Esophagus squamous epithelium (tissue), 5 donors: ENCODE measurements at places on chromosomes 12 and 14.

DNA sequence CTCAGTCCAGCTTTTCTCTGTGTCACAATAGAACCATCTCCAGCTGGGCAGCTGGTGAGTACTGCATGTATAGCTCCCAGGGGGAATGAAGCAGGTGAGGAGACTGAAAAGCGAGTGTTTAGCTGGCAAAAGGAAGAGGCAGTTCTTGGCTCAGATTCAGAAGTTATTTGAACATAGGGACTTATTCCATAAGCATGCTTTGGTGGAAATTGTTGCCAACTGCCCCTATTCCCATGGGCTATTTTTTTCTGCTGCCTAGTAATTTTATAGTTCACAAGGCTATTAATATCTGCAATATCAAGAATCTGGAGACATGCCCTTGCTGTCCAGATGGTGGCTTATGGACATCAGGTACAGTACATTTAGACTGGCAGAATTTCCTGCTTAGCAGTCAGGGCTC lies 1112.7 kb downstream of the LRFN5 start:
- DNase-seq, result no peak

DNA sequence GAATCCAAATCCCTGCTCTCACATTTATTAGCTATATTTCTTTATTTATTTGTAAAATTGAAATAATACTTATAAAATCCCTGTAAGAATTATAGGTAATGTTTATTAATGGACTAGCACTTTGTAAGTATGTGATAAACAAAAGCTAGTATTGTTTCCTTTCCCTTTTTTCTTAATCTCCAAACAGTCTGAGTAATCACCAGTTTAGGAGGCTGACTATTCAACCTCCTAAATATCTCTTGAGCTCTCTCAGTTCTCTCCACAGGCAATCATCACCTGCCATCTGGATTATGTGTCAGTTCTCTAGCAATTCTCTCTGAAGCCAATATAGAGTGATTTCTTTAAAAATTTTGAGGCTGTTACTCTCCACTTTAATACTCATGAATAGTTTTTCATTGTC lies 9.2 kb upstream of the LYZ start:
- no peak for DNase-seq

GRCh38 chr14:96160913-96161310 lies 43.7 kb upstream of the BDKRB2 start:
- DNase-seq, result no peak

DNA sequence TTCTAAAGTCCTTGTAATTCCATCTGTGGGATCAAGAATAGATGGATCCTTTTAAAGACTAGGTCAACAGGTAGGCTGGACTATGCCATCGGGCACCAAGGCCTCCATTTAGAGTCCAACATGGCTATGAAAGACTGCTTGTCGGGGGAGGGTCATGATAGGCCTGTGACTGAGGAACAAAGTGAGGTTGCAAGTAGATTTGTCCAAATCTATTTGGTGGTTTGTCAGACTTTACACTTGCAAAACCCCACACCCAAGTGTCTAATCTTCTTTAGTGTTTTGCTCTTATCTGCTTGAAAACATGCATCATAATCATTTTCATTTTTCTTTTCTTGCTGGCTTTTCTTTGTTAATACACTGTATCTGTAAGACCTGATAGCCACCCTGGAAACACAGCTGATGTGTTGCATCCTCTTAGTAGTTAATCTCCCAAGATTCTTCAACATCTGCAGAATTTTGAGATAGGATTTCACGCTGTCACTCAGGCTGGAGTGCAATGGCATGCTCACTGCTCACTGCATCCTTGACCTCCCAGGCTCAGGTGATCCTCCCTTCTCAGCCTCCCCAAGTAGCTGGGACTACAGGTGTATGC lies 50.3 kb downstream of the TDP1 start:
- DNase-seq, result no peak

- no peak for DNase-seq
Observed at GRCh38 chr12:71045781-71046180, 112.0 kb downstream of the TSPAN8 start.
